Fibroblast of pulmonary artery (primary cell): ENCODE measurements at places on chromosomes 12 and 14.

DNA sequence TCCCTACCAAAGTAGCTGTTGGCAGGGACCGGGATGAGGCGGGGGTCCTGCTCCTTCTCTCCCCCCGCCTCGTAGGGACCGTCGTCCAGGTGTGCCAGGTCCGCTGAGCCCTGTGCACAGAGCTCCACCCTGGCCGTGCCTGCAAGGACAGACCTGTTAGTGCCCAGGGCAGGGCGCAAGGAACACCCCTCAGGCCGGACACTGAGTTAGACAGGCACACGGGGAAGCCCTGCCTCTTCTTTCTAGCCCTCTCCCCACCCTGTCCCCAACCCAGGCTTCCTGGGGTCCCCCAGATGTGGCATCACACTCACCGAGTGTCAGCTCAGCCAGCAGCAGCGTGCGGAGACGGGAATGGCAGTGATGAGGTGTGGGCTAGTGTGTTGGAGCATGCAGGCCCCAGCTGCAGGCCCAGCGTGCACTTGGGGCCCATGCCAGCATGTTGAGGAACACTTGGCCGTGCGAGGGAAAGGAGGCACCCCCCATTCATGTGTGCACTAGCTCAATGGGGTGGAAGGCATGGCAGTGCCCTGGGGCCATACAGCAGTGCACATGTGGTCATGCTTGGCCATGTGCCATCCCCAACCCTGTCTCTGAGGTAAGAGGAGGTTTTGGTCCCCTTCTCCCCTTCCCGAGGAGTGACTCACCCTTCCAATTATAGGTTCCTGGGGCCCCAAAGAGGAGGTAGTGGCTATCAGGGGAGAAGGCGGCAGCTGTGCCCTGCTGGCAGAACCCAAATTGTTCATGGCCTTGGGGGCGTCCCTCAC is 7.3 kb downstream of the ITGA7 start:
- DNase-seq, result no peak

DNA sequence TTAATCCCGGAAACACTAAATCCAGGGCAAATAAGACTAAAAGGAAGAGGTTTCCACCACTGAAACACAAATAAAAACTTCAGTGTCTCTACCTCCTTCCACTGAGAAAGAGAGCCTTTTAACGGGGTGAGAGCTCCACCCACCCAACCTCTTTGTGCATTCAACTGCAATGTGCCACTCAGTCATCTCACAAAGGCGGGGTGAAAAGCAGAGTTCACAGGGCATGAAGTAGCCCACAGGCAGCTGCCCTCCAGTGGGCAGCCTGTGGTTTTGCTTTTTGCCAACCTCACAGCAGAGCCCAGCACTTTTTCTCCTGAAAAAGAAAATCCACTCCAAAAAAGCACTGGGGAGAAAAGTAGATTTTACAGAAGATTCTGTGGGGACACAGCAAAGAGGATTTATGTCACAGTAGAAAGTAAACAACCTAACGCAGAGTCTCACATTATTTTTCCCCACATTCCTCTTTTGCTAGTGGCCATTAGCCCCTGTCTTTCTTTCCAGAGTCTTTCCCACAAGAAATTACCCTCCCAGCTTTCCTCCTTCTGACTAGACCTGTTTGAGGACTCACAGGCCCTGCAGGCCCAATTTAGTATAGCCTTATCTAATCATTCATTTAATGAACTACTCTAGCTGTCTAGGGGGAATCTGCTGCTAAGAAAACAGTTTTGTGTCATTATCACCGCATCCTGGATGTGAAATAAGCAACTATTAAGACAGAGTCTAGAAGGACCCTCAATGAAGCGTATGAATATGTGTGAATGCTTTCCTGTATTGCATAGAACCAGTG is 753.8 kb upstream of the FOXG1 start:
- no peak for DNase-seq

- DNase-seq, result no peak
Observed at GRCh38 chr12:67621112-67621511, 27.4 kb upstream of the DYRK2 start.

DNA sequence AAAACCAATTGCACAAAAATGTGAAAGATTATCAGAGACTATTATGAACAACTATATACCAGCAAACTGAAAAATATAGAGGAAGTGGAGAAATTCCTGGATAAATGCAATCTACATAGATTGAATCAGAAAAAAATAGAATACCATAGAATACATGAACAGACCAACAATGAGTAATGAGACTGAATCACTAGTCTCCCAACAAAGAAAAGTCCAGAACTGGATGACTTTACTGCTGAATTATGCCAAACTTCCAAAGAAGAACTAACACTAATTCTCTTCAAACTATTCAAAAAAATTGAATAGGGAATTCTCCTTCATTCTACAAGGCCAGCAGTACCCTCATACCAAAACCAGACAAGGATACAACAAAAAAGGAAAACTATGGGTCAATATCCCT is 60.6 kb downstream of the GUCY2C start:
- peak; percentile 7 for DNase-seq

DNA sequence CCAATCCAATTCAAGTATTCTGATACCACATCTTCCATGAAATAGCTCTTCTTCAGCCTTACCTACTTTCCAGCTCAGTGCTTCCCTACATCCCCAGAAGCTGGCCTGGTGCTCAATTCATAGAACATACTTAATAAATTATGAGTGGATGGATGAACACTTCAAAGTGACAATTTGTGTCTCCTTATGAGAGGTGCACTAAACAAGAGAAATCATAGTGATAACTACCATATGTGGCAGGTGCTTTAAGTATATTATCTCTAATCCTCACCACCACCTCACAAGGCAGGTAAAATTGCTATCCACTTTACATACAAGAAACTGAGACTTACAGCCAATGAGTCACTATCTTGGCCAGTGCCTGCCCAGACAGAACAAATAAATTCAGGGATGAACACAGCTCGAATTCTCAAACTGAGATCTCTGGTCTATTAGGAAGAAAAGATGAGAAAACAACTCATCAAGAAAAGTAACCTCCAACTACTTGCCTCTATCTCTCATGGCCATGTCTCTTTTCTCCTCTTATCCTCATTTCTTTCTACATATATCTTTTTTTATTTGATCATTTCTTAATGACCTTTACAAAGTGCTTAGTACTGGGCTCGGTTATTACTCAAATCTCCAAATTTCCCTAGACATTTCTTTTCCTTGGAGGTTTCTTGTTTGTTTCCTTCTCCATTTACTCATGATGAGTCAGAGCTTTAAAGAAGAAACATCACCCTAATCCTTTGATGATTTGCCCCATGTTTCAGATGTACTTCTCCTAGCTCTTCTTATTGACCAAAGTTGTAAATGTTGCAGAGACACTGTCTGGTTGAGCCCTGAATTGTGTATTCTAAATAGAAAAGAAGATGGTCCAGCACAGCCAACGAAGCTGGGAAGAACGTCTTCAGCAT is 161.5 kb downstream of the RPS29 start:
- DNase-seq, result no peak

DNA sequence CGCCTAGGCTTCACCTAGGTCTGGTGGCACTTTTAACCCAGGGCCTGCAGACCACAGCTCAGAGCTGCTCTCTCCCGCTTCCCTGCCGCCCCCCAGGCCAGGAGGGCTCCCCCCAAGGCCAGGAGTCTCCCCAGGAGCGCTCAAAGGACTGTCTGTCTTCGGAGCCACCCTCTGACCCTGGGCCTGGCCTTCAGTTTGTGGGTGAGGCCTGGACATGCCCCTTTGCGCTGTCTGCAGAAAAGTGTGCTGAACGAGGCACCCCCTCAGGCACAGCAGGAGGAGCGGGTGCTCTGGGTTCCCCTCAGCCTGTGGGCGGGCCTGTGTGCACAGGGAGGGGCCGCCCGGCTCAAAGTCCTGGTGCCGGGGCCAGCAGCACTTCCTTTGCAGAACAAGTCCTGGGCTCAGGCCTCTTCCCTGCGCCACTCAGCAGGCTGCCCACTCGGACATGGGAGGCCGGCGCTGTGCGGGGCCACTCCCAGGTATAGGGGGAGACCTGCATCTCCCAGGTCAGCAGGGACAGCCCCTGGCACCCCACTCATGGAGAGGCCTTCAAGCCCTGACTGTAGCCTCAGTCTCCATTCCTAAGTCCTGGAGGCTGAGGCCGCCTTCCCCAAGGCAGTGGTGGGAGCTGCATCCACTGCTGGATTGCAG is 14.3 kb downstream of the DEGS2 start:
- DNase-seq, result no peak

- no peak for DNase-seq
Observed at GRCh38 chr12:121918679-121919038, 267 bp downstream of the CFAP251 start.

- DNase-seq, result no peak
Observed at GRCh38 chr12:79381248-79382208, 309.2 kb downstream of the PAWR start.

- no peak for DNase-seq
Observed at GRCh38 chr12:12003609-12004008, 67.1 kb upstream of the BCL2L14 start.

DNA sequence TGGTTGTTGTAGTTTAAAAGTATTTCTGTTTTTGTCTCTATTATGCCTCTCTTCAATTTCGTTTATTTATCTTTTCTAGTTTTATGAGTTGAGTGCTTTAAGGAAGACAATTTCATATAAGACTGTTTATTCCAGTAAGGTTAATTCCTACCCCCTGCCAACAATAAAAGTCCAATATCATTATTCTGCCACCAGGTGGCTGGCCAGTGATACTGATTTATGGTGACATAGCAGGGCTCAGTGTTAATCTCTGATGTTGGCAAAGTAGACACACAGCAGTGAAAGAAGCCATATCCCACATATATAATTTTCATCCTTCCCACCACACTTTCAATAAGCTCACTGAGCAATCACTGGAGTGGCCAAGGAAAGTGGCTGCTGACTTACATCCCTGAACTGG is 69.0 kb upstream of the BMP4 start:
- peak; percentile 62 for DNase-seq

GRCh38 chr12:1319212-1319611 is 275.2 kb downstream of the FBXL14 start:
- peak; percentile 54 for DNase-seq

DNA sequence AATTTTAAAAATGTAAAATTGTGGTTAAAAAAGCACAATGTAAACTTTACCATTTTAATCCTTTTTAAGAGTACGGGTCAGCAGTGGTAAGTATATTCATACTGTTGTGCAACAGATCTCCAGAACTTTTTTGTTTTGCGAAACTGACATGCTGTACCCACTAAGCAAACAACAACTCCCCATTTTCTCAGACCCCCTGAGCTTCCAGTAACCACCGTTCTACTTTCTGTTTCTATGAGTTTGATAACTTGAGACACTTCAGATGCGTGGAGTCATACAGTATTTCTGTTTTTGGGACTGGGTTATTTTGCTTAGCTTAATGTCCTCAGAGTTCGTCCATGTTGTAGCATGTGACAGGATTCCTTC is 38.0 kb downstream of the CHST11 start:
- peak; percentile 37 for DNase-seq

- DNase-seq, result peak; percentile 73
Observed at GRCh38 chr14:104820669-104821228, 19.8 kb downstream of the ZBTB42 start.

DNA sequence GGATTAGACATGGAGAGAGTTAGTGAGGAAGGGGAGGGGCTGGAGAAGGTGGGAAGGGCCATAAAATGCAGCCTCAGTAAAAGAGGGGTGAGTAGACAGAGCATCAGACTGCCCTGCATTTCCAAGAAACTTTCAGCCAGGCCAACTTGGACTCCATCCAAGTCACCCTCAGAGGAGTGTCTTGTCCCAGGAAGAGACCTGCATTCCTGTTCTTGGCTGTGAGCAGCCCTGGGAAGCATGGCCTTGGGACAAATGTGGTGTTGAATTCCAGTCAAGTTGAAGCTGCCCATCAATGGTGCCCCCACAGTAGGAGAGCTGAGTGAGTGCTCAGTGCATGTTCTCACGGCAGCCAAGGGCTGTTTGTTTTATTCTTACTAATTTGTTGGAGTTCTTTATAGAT is 35.0 kb upstream of the TUNAR start:
- DNase-seq, result no peak
